IPS DF 19.7 (cell line): ENCODE measurements at places on chromosomes 1 and 21.

DNA sequence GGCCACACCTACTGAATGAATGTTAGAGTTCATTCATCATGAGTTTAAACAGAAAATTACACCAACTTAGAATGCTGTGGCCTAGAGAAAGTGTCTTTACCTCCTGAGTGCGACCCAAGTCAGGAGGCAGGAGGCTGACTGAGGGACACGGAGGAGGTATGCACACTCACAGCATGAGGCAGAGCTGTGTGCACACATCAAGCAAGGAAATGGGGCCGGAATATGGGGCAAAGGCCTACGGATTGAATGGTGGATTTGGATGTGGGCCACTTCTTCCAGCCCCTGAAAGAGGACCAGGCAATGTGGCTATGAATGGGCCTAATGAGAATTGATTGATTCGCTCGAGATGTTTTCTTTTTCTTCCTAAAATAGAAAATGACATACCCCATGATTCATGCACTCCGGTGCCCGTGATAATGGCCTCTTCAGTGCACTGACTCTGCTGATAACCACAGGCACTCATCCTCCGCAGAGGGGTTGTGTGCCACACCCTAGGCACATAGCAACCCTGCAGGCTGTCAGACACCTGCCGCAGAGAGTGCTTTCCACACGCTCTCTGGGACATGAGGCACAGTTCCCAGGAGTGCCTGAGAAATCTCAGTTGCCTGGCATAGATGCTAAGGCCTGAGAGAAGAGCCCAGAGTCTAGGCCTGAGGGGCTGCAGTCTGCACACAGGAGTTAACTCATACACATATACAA lies 155.5 kb downstream of the GLUL start:
- no peak for DNase-seq

DNA sequence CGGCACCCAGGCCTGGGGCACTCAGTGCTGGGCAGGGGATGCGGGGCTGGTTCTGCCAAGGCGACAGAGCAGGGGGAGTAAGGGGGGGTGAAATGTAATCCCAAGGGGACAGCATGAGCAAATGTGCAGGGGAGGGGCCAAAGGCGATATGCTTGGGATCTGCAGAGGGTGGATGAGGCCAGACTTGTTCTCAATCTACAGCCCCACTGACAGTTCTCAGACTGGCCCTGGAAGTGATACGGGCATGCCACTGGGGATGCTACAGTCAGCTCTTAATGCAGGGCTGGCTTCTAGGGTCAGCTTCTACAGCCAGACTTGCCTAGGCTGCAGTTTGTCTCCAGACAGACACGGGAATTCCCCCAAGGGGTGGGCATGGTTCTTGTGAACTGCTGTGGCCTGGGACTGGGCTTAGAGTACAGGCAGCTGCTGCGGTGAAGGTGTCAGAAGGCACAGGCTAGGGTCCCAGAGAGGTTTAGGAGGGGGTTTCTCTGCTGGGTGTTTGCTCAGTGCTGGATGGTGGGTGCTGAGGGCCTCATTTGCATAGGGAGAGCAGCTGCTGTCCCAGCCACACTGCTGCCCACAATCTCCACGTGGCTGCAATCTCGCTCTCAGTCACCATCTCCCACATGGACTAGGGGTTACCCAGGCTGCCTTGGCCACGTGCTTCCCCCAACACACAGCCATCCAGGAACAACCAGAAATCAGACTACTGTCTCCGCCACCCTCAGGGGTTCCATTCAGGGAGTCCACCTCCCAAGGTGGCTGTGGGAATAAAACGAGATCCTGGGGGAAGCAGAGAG lies 190.1 kb downstream of the HIVEP3 start:
- no peak for DNase-seq

GRCh38 chr1:202815120-202815519 lies 4.4 kb downstream of the PCAT6 start:
- DNase-seq: no peak

DNA sequence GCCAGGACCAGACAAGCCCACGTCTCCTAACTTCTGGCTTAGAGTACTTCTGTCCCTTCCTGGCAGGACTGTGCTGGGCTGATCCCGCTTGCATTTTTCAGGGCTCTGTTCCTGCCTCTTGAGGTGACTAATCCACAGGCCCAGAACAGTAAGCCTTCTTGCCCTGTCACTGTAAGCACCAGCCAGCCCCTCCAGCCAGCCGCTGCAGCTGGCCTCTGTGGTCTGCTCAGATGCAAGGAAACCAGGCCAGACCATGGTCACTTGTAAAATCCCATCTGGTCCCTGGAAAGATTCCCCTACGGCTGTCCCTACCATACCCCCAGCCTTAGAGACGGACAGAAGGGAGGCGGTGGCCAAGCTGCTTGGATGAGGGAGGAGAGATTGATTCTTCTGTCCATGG lies 74.2 kb downstream of the KIRREL1 start:
- no peak for DNase-seq

DNA sequence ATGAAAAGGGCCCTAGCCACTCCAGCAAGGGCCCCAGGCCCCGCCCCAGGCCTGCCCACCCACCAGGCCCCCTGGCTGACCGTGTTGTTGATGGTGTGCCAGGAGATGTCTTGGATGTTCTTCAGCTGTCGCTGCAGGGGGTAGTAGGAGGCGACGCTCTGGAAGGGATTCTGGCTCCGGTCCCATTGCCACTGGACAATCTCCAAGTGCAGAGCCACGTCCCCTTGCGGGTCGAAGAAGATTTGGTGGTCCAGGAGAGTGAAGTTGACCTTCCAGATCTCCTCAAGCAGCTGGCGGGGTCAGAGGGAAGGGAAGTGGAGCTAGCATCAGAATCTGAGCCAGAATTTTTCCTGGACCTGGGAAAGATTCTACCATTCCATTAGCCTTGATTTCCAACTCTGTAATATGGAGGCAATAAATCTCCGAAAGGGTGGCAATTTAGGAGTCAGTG lies 10.2 kb downstream of the TAS1R2 start:
- DNase-seq: no peak

- DNase-seq: no peak
Measured at GRCh38 chr1:210001751-210002150, 63.7 kb downstream of the SYT14 start.

- no peak for DNase-seq
Measured at GRCh38 chr1:147409886-147410285, 131.4 kb upstream of the BCL9 start.

DNA sequence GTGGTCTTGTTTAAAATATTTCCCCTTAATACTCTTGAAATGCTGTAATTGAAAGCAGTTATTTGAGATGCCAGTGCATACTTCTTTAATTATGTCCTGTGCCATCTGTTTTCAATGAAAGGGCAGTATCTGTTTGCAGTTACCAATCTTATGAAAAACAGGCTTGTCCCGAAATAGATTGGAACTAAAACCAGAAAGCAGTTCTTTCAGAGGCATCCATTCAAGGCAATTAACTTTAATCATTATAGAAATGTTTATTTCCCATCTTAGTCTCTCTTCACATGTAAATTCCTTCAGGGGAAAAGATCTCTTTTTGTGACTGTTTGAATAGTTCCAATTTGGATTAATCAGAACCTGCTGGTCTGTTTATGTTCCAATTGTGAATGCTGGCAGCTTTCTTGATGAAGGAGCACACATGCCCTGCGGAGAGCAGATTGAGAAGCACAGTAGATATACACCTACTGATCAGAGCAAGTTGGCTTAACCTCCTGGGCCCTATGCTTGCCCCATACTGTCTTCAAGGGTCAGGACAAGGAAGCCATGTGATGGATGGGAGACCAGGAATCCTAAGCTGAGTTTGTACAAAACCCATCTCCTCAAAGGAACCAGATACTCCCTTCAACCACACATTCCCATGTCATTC lies 41.6 kb upstream of the MROH9 start:
- no peak for DNase-seq

DNA sequence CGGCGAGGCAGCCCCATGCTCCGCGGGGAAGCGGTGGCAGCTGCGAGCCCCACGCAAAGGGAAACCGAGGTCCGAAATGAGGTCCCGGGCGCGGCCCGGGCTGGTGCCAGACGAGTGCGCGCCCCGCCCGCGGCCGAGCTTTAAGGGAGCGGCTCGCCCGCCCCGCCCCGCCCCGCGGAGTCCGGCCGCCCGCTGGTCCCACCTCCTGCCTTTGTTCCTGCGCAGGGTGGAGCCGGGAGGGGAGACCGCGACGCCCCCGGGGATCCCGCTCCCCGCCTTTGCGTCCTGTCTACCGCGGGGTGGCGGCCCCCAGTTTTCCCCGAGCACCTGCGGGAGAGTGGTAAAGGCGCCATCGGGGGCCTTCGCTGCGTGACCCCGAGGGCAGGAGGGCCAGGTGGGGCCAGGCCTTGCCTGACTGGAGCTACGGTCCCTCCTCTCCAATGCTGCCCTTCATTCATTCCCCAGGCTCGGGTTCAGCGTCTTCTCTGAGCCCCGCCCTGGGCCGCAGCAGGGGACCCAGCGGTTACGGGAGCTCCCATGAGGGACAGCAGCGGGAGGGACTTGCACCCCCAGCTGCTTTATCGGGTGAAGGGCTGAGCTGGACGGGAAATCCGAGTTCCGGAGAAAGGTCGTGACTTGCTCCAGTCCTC lies at the start of gene HES2:
Gene HES2, minus strand, starts transcription at position 116 of the 650 bp plus-strand sequence. Its CDS starts 99 bp downstream, at position 17.
- no peak for DNase-seq

DNA sequence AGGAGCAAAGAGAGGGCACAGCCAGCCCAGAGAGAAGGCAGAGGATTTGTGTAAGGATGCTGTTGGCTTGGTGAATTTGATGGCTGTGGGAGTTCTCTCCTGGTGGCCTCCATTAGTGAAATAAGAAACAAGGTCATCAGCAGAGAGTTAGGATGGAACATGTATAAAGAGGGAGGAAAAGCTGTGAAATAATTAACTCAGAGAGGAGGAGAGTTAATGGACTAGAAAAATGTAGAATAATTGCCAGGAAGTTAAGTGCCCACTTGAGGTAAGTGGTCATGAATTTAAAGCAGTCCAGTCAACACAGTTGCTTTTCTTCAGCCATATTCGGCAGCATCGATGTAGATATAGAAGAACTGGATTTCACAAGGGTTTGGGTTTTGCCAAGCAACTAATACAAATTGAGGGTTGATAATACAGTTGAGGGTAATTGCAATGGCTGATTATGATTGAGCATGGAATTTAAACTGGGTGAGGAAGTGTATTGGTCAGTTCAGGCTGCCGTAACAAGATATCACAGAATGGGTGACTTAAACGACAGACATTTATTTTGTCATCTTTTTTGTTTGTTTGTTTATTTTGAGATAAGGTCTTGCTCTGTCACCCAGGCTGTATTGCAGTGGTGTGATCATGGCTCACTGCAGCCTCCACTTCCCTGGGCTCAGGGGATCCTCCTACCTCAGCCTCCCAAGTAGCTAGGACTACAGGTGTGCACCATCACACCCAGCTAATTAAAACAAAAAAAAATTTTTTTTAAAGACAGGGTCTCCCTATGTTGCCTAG lies 31.7 kb upstream of the KLF17 start:
- no peak for DNase-seq
